NCI-H1048 (cell line): ENCODE measurements at places on chromosomes 5 and 9.

GRCh38 chr5:154771383-154771901 lies 16.3 kb downstream of the LARP1 start:
- DNase-seq, result no peak

DNA sequence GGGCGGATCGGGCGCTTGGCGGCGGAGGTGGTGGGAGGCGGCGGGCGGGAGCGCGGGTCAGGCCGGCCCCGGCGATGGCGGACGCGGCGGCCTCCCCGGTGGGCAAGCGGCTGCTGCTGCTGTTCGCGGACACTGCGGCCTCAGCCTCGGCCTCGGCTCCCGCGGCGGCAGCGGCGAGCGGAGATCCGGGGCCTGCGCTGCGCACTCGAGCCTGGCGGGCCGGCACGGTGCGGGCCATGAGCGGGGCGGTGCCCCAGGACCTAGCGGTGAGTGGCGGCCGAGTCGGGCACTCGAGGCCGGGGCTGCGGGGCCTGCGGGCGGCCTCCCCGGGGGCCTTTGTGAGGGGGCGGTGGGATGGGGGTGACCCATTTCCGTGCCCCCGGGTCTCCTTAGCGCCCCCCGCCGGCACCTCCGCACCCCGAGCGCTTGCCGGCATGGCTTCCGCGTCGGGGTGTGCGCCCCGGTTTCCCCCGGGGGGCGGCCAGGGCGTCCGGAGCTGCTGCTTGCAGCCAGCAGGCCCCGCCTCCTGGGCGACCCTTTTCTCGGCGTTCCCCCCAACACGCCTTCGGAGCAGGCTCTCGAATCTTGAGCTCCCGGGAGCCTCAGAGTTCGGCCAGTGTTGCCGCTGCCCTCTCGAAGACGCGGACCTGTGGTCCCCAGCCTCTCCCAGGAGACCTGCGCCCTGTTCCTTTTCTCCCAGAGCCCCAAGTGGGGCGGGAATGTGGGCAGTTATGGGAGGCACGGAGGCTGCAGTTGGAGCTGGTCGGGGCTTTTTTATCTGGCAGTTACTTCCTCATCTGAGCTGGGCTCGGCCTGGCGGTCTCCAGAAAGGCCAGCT lies 456 bp downstream of the KDM3B start:
- no peak for DNase-seq

GRCh38 chr9:34572628-34573027 lies 16.9 kb downstream of the CNTFR start:
- no peak for DNase-seq

GRCh38 chr5:56482363-56482762 lies 249.2 kb upstream of the ANKRD55 start:
- DNase-seq, result no peak

DNA sequence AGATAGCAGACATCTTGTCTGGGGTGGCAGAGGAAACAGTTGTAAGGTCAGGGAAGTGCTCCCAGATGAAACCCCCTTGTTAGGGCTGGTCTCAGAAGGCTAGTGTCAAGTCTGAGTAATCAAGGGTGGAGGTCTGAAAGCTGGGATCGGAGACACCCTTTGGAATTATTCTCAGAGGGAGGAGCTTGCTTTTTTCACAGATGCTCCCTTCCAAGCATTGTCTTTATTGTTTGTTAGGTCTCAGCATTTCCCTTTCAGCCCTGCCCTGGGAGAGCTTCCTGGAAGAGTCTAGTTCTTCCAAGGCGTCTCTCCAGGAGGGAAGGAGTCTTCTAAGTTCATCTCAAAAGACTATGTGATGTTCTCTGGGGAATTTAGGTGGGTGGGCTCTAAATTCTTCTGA lies 3.2 kb downstream of the TEK start:
- DNase-seq, result no peak
